Stimulated activated CD8-positive, alpha-beta memory T cell treated with anti-CD3 and anti-CD28 coated beads, Interleukin-7, amount 100 ng/mL, for 48 hours (primary cell): ENCODE measurements at places on chromosomes 1 and 21.

DNA sequence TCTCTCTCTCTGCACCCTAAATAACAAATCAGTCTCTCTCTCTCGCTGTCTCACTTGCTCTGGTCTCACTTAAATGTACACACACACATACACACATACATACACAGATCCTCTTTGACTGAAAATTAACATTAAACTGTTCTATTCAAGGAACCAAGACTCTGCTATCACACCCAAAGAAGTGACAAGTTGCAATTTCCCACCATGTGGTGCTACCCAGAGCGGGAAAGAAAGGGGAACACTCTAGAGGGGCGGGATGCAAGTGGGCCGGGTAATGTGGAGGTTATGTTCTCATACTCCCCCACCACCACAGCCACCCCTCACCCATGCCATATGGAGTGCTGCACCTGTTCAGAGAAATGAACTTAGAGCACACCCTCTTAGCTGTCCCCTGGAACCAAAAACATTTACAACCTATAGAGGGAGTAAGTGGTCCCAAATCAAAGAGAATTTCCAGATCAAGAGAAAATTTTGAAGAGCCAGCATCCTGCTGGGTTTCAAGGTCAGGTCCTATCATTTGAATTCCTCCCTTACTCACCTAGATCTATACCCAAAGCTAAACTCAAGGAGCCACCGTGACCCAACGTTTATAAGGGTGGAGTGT lies 319.4 kb downstream of the BRINP2 start:
- no peak for DNase-seq

- DNase-seq, result no peak
Measured at GRCh38 chr1:216034506-216034905, 388.7 kb downstream of the USH2A start.

GRCh38 chr1:5883129-5884048 lies 108.8 kb downstream of the NPHP4 start:
- no peak for DNase-seq

- DNase-seq, result no peak
Measured at GRCh38 chr1:101907264-101907663, 89.5 kb downstream of the OLFM3 start.

DNA sequence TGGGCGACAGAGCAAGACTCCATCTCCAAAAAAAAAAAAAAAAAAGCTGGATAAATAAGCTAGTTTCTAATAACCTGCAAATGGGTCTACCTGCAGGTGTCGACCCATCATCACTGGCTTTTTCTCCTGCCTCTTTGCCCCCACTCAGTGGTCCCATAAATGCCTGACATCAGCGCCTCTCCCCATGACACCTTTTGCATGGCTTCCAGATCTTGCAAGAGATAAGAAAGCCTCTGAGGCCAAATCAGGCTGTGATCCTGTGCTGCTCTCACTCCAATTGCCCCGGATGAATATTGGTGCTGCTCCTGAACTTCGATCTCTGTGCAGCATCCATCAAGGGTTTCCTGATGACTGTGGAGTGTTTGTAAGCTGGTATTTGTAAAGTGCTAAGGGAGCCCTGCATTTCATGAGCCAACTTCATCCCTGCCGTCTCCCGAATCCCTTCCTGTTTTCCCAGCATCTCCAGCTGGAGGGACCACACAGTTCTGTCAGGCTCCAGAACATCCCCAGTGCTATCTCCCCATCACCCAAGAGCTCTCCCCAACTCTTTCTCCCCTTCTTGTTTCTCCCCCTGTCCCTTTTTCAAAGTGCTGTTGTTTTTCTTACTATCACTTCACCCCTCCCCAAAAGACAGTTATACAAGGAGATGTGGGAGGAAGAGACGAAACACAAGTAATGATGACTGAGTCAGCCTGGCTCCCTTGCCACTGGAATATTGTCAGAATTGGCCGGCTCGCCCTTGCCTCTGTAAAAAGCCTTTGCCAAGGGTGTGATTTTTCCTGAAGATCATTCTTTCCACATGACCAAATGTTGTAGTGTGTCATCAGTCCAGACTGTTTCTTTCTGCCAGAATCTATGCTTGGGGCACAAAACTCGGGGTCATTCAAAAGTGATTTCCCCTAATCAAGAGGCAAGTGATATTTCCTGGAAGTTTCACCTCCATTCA lies 2.8 kb upstream of the EFHD2 start:
- no peak for DNase-seq

DNA sequence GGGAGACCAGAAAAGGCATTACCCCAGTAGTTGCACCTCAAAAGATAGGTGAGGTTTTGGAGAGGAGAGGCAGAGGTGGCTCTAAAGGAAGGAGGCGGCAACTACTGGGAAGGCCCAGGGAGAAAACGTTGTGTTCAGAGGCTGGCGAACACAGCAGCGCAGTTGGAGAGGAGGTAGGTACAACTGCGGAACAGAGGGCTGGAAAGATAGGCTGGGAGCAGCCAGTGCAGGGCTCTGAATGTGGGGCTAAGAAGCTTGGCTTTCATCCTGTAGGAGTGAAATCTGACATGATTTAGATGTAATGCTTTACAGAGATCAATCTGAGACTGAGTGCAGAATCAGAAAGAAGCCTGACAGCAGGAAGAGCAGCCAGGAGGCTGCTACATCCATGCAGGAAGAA lies 13.0 kb downstream of the RIMS3 start:
- no peak for DNase-seq

DNA sequence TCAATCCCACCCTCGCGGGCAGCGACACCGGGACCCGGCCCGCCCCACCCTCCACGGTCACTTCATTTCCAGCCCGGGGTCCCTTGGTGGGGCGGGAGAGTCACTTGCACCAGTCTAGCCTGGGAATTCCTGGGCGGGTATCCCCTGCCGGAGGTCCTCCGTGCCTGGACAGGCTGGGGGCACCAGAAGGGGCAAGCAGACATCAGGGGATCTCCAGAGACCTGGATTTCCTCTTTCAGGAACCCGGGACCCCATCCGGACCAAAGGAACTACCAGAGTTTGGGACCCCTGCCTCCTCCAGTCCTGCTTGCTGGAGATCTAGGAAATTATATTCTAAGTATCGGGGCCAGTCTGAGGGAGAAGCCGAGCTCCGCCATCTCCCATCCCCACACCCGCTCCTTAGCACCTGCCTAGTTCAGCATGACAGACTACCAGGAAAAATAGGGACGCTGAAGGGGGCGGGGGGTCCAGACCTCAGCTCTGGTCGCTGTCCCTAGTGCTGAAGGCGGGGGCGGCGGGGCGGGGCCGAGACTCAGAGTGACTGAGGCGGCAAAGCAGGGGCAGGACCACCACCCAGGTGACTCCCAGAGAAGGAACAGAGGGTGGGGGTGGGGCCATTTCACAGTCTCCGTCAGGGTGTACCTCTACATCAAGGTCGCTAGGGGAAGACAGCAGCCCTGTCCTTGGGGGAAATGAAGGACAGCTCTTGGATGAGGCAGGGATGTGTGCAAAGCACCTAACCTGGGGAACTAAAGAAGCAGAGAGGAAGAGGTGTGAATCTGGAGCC lies 832 bp downstream of the HCN3 start:
- peak; percentile 35 for DNase-seq

GRCh38 chr1:21292984-21293536 lies 2.8 kb upstream of the ECE1 start:
- DNase-seq, result peak; percentile 42

DNA sequence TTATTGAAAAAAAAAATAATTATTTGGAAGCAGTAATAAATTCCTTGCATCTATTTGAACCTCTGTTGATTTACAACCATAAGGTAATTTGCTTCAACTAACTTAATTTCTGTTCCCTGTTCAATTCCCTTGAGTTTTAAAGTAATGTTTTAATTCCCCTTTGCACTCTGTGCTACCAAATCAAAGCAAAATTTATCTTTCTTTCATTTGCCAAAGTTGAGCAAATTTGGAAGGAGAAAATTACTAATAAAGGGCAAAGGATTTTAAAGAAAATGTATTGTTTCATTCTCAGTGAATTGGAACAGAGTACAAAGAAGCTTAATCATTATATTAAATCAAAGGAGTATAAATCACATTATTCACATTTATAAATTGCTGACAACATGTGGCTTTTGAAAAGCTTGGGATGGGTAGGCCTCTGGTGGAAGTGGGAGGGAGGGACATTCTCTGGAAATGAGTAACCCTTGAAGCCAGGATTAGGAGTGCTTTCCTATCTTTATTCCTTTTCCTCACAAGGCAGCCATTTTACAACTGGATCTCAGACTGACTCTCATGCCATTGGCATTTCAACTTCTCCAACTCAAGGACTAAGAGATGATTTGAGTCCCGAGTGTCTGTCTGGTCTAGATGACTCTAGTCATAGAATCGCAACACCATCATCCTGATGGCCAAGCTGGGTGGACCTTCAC lies 331.6 kb upstream of the DUSP10 start:
- DNase-seq, result no peak

GRCh38 chr1:43671626-43672330 lies 21.8 kb downstream of the KDM4A start:
- DNase-seq, result no peak

- DNase-seq, result no peak
Measured at GRCh38 chr1:20654104-20654690, 7.0 kb downstream of the DDOST start.

DNA sequence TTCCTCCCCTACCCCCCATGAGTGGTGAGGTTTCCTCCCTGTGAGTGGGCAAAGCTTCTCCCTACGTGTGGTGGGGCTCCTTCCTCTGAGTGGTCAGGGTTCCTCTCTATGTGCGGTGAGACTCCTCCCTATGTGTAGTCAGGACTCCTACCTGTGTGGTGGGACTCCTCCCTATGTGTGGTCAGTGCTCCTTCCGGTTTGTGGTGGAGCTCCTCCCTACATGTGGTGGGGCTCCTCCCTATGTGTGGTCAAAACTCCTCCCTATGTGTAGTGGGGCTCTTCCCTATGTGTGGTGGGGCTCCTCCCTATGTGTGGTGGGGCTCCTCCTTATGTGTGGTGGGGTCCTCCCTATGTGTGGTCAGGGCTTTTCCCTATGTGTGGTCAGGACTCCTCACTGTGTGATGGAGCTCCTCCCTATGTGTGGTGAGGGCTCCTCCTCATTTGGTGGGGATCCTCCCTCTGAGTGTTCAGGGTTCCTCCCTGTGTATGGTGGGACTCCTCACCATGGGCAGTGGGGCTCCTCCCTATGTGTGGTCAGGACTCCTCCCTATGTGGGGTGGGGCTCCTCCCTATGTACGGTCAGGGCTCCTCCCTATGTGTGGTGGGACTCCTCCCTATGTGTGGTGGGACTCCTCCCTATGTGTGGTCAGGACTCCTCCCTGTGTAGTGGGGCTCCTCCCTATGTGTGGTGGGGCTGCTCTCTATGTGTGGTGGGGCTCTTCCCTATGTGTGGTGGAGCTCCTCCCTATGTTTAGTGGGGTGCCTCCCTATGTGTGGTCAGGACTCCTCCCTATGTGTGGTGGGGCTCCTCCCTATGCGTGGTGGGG lies 29.1 kb downstream of the PRSS38 start:
- no peak for DNase-seq

GRCh38 chr1:222034790-222035189 lies 292.9 kb upstream of the DUSP10 start:
- no peak for DNase-seq

DNA sequence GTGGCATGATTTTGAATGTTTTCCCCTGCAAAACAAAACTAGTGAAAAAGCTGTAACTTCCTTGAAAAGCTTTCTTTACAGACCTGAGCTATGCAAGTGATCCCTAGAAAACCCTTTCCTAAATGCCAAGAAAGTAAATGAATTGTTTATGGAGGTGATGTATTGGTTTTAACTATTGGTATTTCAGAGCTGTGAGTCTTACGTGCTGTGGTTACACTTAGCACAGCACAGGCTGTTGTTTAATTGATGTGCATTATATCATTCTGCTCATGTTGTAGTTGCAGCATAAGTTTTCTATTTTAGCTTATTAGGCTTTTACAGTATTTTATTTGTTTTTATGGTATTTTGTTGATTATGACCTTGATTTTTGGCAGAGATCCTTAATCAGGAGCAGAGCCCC lies 74.1 kb upstream of the DYNLT5 start:
- no peak for DNase-seq

GRCh38 chr1:185821612-185822385 lies 87.6 kb downstream of the HMCN1 start:
- no peak for DNase-seq

- no peak for DNase-seq
Measured at GRCh38 chr1:157135646-157136045, 2.5 kb downstream of the ETV3 start.

GRCh38 chr1:52970149-52970548 lies 43.1 kb downstream of the SCP2 start:
- no peak for DNase-seq

DNA sequence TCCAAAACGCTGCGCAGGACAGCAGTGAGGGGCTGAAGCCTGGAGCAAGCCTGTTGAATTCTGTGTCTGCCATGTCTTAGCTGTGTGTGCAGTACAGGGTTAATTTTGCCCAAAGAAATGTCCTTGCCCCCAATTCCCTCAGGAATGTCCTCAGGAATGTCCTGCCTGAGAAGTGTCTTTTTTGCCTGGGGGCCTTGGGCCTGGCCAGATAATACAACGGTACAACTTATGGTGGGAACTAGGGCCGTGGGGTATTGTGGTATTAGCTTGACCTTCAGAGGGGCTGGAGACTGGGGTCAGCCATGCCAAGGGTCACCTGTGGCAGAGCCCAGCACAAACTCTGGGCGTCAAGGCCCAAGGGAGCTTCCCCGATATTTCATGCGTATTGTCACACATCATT lies 107.7 kb downstream of the AJAP1 start:
- DNase-seq, result no peak

DNA sequence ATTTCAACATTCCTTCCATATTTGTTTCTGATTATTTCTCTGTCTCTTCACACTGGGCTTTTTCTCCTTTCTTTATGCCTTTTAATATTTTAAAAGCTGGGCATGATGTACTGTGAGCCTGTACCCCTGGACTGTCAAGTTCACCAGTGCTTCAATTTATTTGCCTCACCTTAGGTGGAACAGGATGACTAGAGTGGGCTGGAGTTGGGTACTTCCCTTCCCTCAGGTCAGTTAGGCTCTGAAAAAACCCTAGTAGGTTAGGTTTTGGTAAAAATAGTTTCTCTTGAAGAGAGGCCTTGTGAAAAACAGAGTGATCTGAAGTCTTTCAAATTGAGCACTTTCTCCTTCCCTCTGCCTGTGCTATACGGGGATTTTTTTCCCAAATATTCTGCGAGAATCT lies 163.0 kb upstream of the LYPLAL1 start:
- DNase-seq, result no peak

GRCh38 chr1:213686983-213687382 lies 300.8 kb upstream of the PROX1 start:
- DNase-seq, result no peak

- DNase-seq, result no peak
Measured at GRCh38 chr1:201354901-201355295, 22.6 kb downstream of the TNNT2 start.
